CD4-positive, alpha-beta T cell treated with Interleukin-4 for 4 hours (primary cell): ENCODE measurements at places on chromosomes 1 and 21.

- no peak for DNase-seq
Measured at GRCh38 chr1:62897788-62898187, 113.9 kb downstream of the ATG4C start.

DNA sequence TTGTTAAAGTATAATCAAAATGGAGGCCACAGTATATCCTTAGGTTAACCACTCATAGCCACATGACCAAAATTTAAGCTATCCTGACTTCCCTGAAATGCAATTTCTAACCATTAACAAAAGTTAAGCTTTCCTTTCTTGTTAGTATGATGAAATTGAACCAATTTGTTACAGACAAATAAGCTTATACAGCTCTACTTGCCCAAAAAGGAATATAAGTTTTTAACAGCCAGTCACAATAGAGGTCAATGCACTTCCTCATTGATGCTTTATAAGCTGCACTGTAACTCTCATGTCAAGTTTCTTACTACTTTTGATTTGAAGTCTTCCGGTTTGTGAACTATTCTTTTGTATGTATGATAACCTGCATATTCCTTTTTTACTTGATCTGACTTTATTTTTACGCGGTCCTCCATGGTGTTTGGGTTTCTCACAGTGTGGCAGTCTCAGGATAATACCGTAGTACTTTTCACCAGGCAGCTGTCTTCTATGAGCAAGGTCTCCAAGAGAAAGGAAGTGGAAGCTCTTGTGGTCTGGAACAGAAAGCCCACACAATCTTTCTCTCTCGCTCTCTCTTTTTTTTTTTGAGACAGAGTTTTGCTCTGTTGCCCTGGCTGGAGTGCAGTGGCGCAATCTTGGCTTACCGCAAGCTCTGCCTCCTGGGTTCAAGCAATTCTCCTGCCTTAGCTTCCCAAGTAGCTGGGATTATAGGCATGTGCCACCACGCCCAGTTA, 331.6 kb downstream of the SRGAP2C start:
- peak; percentile 64 for DNase-seq

DNA sequence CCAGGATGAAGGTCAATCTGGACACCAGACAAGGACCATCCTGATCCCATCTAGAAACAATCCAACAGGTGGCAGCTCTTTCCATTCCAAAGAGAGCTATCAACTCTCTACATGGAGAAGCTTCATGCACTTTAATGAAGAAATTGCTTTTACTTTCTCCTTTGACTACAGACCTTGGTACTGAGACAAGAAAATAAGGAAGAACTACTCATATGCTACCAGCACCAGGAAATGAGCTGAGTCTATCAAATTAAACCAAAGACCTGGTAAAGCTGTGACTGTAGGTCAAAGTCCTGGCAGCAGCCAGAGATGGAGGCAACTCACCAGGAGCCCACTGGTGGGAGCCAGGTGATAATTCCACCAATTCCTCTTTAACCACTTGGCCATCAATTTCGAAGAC, 64.3 kb upstream of the LRRC8B start:
- DNase-seq = no peak

- no peak for DNase-seq
Measured at GRCh38 chr21:30935889-30936168, 54.4 kb upstream of the KRTAP11-1 start.

DNA sequence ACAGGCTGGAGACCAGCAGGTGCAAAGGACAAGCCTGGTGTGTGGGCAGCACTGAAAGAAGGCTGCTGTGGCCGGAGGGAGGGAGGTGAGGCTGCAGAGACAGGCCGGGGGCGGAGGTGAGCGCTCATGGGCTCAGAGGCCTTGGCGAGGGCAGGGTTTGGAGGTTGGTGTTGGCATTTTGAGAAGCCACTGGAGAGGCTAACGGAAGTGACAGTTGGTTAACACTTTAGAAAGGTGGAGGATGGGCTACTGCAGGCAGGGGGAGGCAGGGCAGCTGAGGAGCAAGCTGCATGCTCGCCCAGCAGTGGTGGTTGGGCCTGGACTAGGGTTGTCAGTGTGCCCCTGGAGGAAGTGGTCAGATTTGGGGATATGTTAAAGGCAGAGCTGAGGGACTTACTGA, 37.5 kb downstream of the QSOX1 start:
- DNase-seq = no peak

DNA sequence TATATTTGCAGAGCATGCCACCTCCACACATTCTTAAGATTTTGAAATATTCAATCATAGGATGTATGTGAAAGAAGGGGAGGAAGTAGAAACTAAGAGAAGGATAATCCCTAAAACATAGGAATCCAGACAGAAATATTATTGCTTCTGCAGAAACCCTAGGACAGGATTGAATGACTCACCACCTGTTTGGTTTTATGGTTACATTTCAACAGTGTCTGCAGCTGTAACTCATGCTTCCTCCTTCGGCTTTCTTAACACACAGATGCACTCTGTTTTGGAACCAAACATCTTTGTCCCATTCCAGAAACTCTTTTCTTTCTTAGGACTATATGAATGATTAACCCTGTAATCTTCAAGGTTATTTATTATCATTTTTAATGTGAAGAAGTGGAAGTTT, 20.7 kb downstream of the RGS7 start:
- DNase-seq = no peak

DNA sequence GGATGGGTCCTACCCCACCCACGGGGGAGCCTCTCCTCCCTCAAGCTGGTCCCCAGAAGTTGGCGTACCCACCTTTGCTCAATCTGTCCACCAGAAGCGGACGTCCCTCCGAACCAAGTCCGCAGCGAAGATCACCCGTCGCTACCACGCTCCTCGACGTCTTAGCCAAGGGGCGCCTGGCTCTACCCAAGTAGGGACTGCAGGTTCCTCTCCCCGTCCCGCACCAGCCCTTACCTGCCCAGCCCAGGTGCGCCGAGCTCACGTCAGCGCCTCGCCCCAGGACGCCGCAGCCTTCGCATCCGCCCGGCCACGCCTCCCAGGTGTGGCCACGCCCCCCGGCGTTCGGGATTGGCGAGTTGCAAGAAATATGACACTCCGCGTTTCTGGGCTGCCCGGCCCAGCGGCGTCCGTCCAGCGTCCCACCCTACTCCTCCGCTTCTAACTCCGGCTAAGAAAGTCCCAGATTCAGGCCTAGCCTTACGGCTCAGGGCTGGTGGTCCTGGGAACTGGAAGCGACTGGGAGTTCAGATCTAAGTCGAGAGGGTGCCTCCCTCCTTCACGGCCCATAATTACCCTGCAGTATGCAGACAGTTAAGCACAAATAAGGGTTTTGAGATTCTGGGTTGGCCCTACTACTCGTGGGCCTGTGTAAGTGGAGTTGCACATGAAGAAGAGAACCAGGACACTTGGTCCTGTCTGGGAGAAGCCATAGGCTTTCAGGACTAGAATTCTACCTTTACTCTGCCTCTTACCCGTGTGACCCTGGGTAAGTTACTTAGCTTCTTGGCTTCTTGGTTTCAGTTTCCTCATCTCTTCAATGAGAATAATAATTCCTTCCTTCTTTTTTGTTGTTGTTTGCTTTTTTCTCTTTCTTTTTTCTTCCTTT, at the start of gene IRF6:
IRF6 (minus strand) TSS at position 268 of the 886 bp plus-strand sequence. CDS start 4,729 bp downstream, outside the sequence.
- peak; percentile 65 for DNase-seq

DNA sequence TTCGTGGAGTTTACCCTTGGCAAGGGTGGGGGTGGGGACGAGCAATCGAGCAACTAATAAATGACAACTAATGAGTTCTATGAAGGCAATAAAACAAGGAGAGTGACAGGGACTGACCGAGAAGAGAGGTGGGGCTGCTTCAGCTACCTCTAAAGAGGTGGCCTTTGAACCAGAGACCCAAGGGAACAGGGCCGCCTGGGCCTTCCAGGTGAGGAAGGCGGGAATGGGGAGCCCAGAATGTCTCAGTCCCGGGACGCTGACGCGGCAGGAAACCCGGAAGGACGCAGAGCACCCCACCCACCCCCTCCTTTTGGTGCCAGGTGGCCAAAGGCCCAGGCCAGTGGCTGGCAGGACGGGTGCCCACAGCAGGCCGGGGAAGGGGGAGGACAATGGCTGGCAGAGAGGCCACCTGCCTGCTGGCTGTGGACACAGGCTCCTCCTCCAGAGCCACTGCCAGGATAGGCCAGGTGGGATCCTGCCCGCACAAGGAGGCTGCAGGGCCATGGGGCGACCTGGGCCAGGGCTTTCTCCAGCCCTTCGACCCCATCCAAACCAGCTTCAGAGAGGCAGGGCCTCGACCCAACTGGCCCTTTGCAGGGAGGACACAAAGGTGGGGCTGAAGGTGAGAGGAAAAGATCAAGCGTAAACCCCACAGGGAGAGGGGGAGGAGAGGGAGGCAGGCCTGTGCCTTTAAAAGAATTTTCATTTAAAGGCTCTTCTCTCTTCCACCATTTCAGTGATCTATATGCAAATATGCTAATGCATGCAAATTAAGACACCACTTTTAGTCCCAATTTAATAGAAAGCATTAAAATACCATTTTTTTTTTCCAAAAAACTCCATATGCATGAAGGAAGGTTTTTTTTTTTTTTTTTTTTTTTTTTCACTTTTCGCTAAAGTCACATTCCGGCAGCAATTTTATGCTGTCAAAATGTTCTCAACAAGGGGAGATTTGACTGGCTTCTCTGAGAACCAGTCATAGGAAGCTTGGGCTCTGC, 58.1 kb downstream of the CASZ1 start:
- no peak for DNase-seq

DNA sequence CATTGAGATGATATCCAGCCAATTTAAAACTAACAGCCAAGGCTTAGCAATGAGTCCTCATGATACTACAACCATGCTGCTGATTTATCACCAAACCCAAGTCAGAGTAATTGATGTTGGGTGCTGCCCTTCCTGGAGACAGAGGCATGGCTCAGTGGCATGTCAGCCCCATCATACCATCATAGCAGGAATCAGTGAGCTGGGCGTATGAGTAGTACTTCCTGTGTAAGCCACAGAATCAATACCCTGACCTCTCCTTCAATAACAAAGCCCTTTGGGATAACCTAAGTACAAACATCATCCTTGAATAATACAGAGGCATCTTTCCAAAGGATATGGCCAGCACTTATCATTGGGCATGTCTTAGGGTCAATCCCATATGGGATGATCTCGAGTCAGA, 3.0 kb upstream of the LCE1E start:
- DNase-seq = no peak

DNA sequence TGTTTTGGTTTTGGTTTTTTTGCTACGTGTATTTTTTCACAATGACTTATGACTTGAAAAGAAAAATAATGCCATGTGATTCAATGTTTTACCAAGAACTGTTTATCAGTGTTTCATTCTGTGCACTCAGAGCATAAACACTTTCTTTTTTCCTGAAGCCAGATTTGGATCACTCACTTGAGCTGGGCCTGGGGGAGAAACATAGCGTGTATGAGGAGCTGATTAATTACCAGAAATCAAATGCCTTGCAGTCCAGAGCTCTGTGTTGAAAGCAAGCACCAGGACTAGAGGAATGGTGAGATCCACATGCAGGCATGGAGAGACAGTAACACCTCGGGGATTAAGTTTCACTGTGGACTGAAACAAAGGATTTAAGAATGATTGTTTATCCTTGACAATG, 642.1 kb upstream of the ADGRL2 start:
- no peak for DNase-seq

- DNase-seq = no peak
Measured at GRCh38 chr1:10682108-10682445, 114.4 kb downstream of the CASZ1 start.

DNA sequence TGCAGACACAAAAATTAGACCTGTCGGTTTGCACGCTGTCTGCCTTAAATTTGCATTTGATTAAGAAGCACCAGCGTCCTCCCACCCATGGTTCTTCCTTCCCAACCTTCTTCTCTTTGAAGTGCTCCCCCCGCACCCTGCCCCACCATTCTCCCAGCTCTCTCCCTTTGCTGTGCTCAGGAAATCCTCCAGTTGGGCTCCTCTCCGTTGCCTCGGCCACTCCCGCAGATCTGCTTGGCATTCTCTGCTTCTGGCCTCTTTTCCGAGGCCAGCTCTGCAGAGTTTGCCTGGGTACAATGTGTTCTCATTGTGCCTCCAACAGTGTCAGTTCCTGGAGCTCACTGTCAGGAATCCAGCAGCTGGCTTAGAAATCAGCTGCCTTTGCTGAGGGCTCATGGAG, 126.1 kb downstream of the NAV1 start:
- no peak for DNase-seq

DNA sequence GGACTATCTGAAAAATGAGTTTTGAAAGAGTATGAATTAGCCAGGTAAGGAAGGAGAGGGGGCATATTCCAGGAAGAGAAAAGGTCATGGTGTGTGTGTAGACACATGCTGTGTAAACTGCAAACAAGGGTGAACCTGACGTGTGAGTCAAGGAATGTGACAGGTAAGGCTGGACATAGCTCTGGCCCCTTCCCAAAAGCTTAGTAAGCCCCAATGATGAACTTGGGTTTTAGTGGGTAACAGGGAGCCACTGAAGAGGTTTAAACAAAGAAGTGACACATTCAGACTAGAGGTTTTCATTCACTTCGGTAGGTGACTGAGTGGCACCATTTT, 36.7 kb downstream of the EGLN1 start:
- DNase-seq = no peak

GRCh38 chr1:101407505-101408211, 170.8 kb downstream of the S1PR1 start:
- DNase-seq = no peak

GRCh38 chr1:210201681-210202080, 30.9 kb upstream of the SERTAD4 start:
- no peak for DNase-seq

GRCh38 chr1:87000460-87000859, 86.0 kb downstream of the HS2ST1 start:
- no peak for DNase-seq

- DNase-seq = no peak
Measured at GRCh38 chr1:99119188-99119587, 114.5 kb upstream of the PLPPR5 start.

DNA sequence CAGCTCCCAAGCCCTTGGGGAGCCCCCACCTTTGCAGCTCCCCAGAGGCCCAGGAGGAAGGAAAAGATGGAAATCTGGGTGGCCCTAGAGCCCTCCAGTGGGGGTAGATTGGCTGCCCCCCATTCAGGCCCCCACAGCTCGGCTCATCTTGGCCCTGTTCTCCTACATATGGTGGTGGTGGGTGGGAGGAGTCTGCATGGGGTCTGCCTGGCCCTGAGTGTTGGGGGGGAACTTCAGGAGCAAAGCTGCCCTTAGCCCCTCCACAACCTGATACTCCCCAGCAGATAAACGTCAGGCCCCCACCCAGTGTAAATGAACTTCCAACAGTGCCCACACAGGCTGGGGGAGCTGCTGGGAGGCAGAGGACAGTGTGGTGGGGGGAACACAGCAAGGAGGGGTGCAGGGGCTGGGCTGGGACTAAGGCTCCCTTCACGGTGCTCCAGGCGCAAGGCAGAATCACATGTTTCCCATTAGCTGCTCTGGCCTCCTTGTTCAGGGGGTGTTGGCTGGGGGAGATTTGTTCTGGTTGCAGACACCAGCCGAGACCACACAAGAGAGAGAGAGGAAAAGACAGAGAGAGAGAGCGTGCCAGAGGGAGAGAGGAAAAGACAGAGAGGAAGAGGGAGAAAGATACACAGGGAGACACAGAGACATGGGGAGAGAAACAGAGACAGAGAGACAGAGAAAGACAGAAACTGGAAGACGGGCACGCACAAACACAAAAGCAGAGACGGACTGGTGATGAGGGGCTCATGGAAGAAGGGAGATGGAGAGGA, 42.6 kb downstream of the AHDC1 start:
- no peak for DNase-seq
